ENCODE measurements at places on chromosomes 1 and 21.

DNA sequence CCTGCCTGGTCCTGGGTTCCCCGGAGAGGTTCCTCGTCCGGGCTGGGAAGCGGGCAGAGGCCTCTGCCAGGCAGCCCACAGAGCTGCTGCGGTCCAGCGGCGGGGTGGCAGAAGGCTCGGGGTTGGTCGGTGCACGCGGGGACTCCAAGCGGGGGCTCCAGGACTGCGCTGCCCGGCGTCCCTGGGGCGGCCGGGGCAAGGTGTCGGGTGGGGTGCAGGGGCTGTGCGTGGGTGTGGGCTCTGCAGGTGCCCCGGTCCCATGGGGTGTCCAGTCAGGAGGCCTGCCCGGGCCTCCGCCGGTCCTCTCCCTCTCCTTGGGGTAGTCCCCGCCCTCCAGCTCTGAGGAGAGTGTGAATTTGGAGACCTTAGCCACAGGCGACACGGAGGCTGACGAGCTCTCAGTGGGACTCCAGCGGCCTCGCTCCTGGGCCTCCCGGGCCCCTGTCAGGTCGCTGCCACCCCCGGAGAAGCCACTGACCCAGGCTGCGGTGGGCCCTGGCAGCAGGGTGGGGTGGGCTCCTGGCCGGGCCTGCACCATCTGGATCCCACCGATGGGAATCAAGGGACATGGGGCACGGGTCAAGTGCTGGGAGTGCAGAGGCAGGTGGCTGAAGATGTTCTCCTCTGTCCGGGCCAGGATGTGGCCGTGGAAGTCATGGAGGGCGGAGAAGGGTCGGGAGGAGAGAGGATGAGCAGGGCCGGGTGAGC, 26.2 kb upstream of the EDN2 start:
- DNase-seq = no peak

DNA sequence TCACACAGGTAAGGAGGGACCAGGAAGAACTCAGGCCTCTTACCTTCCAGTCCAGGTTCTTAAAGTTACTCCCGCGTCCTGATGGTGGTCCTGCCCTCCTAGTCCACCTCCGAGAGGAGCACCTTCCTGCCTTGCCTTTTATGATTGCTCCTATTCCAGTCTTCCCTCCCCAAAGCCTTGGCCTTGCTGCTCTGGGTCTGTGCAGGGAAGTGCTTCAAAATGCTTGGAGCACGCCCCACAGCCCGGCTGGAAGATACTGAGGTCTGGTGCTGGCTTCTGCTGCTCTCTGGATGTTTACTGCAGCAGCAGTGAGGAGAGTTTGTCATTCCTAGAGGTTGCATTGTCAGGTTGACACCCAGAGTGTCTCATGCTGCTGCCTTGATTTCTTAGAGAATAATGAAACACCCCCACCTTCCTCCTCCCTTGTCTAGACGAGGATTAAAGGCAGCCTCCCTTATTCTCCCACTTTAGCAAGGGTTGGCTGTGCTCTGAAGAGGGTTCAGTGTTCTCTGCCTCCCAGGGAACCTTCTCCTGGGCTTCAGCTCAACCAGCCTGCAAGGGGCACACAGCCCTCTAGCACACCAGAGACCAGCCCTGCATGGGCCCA, 142.2 kb upstream of the CACNA1E start:
- no peak for DNase-seq

- DNase-seq = no peak
These were observed 992 bp upstream of the USP48 start for GRCh38 chr1:21783679-21784603.

- no peak for DNase-seq
These were observed 67.7 kb downstream of the LBR start for GRCh38 chr1:225360119-225360518.

GRCh38 chr1:11188858-11189451, at the start of gene ANGPTL7:
Gene ANGPTL7, plus strand, starts transcription at chr1:11189355. Its CDS starts 225 bp downstream, at chr1:11189580.
- DNase-seq = no peak

- DNase-seq = no peak
These were observed 779.6 kb upstream of the PRMT6 start for GRCh38 chr1:106276871-106277270.

- no peak for DNase-seq
These were observed 45.5 kb downstream of the KCNAB2 start for GRCh38 chr1:6090996-6091822.

DNA sequence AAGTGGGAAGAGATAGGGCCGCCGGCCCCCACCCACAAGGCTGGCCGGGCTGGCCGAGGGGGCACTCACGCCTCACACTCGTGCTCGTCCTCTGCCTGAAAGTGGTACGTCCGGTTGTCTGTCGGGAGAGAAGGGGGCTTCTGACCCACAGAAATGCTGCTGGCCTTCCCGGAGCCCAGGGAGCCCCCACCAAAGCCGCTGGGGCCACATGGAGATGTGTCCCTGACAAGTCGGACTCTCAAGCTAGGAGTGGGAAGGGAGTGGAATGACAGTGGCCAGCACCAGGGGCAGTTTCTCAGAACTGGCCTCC, 12.8 kb upstream of the TCEA3 start:
- DNase-seq = no peak

GRCh38 chr1:53577761-53578100, 118.5 kb downstream of the DMRTB1 start:
- DNase-seq = no peak

GRCh38 chr1:31745096-31745945, 18.8 kb downstream of the ADGRB2 start:
- DNase-seq = peak; percentile 56
